ENCODE measurements at places on chromosomes 6 and 20. TPM values are rescaled to one million over a fixed set of nuclear protein-coding genes. Genes with fewer than 3 reads are reported as not detected.
A peak's percentile ranks its signal among the peaks of the same experiment; 100 is the strongest.

GRCh38 chr20:16446991-16447390 is 126.3 kb downstream of the KIF16B start:
- no peak for DNase-seq

- DNase-seq, result peak; percentile 71
These were observed 144.6 kb upstream of the RNF24 start for GRCh38 chr20:4159765-4160490.

BMP7 gene
- total RNA-seq, result not detected

GRCh38 chr6:139778106-139778505 is 403.7 kb upstream of the CITED2 start:
- no peak for DNase-seq

DNA sequence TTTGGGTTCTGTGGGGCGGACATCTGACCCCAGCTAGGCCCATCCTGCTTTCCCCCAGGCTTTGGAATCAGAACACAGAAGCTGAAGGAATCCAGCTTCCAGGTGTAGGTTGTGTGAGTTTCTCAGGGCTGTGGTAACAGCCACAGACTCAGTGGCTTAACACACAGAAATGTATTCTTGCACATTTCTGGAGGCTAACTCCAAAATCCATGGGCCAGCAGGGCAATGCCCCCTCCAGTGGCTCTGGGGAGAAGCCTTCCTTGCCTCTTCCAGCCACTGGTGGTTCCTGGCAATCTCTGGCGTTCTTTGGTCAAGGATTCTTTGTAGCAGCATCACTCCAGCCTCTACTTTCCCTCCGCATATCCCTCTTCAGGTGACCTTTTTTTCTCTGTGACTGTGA is 1.3 kb upstream of the EMILIN3 start:
- peak; percentile 69 for DNase-seq

C20orf141 gene
- 0.29 TPM for total RNA-seq

XKR7 gene
- under 0.01 TPM for total RNA-seq

DNA sequence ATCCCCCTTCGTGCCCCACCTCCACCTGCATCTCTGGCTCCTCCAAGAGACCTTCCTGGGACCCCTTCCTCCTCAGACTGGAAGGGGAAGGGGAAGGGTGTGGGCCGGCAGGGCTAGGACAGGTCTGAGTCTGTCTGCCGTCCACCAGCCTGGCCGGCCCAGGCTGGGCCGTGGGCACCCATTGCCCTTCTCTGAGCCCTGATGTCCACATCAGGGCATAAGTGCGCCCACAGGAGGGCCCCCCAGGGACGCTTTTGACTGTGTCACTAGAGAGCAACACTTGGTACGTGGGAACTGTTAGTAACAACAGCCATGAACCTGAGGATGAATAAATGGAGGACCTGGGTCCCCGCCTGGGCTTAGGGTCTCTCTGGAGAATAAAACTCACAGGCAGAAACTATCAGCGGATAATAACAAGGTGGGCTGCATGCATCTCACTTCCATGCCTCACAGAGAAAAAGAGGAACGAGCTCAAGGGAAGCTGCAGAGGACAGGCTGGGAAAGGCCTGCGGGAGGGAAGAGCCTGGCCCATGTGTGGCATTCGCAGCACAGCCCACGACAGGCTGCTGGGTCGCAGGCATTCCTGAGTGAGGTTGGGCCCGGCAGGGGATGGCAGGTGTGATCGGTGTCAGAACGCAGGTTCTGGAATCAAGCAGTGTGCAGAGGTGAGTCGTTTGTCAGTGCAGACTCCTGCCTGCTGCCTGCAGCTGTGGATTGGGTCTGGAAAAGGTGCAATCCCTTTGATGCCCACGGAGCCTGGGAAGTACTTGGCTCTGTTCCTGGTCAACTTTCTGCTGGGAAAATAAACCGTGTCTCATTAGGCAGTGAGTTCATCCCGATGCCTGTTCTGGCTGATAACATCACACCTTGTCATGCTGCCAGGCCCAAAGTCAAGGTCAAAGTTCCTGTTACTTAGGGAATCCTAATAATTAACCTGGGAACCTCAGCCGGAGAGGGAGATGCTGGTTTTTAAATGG is 60.9 kb downstream of the BCAS4 start:
- DNase-seq, result peak; percentile 50

GRCh38 chr6:116783852-116784251 is 18.3 kb upstream of the FAM162B start:
- DNase-seq, result peak; percentile 29

GRCh38 chr6:159184559-159184958 is 15.4 kb downstream of the FNDC1 start:
- peak; percentile 78 for DNase-seq

DNA sequence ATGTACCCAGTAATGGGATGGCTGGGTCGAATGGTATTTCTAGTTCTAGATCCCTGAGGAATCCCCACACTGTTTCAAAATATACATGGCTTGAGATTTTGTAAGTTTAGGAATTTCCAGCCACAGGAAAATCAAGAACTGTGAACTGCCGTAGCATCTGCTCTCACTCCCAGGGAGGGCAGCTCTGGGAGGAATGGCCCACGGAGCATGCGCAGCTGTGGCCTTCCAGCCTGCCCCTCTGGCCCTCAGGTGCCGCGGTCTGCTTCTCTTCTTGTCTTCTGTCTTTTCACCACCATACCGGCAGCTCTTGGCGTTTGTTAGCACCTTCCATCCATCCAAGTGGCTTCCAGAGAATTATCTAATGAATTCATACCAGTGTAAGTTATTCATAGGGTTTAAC is 19.9 kb upstream of the EXOC2 start:
- DNase-seq, result no peak

PPP1R3G gene
- total RNA-seq, result 3.3 TPM

DNA sequence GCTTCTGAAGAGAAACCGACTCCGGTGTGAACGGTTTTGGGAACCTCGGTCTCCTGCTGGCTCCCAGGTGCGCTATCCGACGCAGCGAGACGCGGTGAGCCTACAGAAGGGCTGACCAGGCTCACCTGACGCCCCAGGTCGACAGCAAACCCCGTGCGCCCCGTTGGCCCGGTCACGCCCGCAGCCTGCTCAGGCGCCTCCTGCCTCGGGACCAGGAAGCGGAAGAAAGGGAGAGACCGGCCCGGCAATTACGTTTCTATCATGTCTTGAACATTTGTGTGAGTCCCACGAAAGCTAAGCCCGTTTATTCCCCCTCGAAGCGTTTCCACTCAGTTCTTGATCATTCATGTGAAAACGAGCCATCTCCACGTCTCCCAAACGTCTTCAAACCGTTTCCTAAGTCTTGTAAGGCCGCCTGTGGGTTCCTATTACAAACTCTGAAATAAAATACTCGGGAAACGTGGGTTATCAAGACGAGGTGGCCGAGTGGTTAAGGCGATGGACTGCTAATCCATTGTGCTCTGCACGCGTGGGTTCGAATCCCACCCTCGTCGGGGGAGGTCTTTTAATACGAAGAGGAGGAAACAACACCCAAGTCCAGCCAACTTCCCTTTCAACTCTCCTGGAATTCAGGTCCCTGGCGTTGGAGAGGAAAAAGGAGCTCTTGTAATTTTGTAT is 150.5 kb upstream of the PRSS16 start:
- DNase-seq, result peak; percentile 89

GRCh38 chr20:31560094-31560745 is 44.9 kb upstream of the ID1 start:
- DNase-seq, result peak; percentile 77

DNA sequence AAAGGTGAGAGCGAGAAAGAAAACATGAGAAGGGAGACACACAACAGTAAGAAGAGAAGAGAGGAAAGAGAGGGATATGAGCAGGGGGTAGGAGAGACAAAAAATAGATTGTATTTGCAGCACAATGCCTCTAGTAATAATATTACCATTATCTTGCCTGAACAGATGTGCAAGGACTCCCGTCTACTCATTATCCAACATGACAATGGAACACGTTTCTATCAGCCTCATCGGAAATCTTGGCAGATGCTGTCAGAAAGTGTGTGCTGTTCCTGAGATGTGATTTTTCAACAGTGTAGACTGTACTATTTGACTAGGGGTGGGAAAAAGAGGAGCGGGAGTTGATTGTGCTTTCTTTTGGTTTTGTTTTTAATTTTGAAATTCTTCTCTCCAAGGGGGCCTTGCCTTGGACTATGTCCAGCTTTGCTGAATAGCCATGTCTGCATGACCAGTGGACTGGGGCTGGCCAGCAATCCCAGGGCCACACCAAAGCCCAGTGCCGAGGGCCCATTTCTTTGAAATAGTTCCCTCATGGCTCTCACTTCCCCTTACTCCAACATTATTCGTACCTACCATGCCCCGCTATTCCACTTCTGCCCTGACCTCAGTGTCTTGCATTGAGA is 11.3 kb upstream of the TRAM2 start:
- DNase-seq, result no peak

- peak; percentile 85 for DNase-seq
These were observed at the start of gene LAMA4 for GRCh38 chr6:112253841-112254816. Gene LAMA4, minus strand, starts transcription at chr6:112254567. Its CDS starts 417 bp downstream, at chr6:112254150.

DNA sequence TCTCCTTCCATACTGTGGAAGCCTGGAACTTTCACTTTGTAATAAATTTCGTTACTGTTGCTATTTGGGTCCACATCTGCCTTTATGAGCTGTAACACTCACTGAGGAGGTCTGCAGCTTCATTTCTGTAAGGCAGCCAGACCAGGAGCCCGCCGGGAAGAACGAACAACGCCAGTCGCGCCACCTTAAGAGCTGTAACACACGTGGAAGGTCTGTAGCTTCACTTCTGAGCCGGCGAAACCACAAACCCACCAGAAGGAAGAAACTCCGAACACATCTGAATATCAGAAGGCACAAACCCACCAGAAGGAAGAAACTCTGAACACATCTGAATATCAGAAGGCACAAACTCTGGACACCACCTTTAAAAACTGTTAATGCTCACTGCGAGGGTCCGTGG is 589.9 kb upstream of the SLC35B3 start:
- no peak for DNase-seq

OR2H1 gene
- not detected for total RNA-seq

DNA sequence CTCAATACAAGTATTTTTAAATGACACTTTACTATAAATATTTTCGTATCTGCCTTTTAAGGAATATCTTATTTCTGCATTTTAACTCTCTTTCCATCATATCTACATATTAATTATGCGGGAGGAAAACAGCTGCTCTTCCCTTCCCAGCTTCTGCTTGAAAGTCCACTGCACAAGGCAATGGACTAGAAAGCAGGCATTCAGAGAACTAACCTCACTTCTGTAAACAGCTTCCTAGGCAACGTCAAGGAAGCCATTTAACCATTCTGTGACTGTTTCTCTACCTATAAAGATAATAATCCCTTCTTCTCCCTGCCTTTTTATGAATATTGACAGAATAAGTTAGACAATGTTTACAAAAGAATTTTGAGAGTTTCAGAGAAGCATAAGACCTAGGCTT is 319.4 kb downstream of the BTBD9 start:
- no peak for DNase-seq

DNA sequence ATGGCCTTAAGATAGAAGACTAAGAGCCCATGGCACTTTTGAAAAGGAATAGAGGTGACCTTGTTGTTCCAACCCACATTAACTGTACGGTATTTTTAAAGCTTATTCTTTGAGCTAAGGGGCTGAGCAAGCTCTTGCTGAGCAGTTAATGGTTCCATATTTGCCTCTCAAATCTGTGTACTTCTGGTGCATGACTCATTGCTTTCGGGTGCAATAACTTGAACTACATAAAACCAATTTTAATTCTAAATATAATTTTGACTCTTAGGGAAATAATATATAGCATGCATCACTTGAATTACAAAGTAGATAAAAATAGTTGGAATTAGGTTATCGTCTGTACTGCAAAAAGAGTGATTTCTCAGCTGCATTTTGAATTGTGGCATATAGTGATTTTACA is 348.1 kb upstream of the CITED2 start:
- no peak for DNase-seq

DNA sequence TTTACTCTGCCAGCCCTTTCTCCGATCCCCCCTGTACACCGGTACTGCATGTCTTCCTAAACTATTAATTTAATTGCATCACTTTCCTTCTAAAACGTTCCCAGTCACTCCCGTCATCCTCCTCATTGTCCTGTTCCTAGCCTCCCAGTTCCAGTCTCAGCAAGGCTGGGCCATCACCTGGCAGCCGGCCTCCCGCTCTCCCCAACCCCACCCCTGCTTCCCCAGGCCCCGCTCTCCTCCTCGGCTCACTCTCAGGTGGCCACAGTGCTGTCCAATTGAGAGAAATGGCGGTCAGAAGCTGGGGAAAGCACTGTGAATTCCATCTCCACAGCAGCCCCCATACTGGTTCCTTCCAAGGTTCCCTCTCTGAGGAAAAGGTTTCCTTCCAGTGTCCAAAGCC is 8.9 kb downstream of the PDE10A start:
- DNase-seq, result no peak

- DNase-seq, result no peak
These were observed 33.8 kb upstream of the LCA5 start for GRCh38 chr6:79571030-79571367.

- no peak for DNase-seq
These were observed 153.3 kb downstream of the PKHD1 start for GRCh38 chr6:51934098-51934497.

DUSP15 gene
- total RNA-seq, result 1.2 TPM

BHLHE23 gene
- total RNA-seq, result not detected

SIRPD gene
- total RNA-seq, result not detected

- DNase-seq, result no peak
These were observed 8.1 kb downstream of the ZNF311 start for GRCh38 chr6:28996844-28997510.

NR2E1 gene
- total RNA-seq, result not detected

HFE gene
- total RNA-seq, result 15.9 TPM

GRCh38 chr20:3786126-3786484 is 435 bp downstream of the CENPB start:
- DNase-seq, result peak; percentile 95

DNA sequence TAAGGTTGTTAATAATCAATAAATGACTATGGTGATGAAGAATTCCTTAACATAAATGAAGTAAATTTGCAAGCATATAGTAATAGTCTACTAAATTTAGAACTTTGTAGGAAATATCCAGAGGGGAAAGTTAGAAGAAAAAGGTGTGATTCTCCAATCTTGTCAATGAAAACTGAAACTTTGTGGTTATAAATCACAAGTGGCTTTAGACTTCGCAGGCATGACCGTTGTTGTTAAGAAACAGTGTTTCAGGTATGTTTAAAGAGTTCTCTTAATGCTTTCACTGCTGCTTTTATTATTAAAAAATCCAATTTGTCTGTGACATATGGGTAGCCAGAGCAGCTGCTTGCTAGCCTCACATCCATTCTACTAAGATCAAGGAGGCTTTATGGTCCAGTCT is 475.6 kb upstream of the ADGRB3 start:
- DNase-seq, result no peak
